ENCODE measurements at places on chromosomes 12 and 14.
A peak's percentile ranks its signal among the peaks of the same experiment; 100 is the strongest.

- DNase-seq, result no peak
These were observed 18.2 kb upstream of the FSCB start for GRCh38 chr14:44525237-44525636.

DNA sequence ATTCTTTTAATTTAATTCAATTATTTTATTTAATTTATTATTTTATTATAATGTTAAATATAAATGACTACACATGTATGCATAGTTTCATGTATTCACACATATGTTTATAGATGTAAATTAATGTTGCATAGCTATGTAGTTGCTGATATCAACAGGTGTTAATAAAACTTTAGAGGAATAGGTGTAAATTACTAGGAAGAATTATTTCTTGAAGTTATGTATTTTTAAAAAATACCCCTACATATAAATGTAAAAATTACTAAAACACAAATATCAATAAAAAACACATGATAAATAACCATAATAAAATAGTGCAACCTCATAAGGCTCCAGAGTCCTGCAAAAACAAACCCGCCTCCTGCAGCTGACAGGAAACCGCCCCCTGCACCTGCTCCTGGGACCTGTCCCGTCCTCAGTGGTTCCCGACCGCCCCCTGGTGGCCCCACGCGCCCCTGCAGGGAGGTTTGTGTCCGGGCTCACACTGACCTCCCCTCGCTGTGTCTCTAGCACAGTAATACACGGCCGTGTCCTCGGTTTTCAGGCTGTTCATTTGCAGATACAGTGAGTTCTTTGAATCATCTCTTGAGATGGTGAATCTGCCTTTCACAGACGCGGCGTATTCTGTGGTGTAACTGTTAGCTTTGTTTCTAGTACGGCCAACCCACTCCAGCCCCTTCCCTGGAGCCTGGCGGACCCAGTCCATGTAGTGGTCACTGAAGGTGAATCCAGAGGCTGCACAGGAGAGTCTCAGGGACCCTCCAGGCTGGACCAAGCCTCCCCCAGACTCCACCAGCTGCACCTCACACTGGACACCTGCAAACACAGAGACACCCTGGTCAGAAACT, 1264.0 kb downstream of the TMEM121 start:
- DNase-seq, result peak; percentile 63

DNA sequence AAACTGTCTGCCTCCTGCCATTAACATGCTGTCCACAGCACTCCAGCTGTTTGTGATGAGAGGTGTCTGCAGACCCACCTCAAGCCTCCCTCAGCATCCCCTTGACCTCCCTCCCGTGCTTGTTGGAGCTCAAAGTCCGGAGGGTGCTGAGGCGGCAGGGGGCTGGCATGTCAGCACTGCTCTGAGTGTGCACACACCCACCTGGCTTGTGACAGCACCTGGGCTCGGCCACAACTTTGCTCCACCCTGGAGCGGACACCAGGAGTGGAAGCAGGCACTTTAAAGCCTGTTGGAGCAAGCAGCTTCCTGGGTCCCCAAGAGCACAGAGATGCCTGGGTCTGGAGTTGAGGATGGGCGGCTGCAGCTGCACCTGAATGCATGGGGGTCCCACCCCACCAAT, 20.9 kb downstream of the SERPINA3 start:
- DNase-seq, result no peak

- DNase-seq, result no peak
These were observed 14.1 kb downstream of the PRKAB1 start for GRCh38 chr12:119681728-119682638.

GRCh38 chr12:128617304-128617833, 206.4 kb downstream of the SLC15A4 start:
- DNase-seq, result peak; percentile 50

GRCh38 chr14:32230181-32230580, 27.1 kb upstream of the RNU6-8 start:
- no peak for DNase-seq

DNA sequence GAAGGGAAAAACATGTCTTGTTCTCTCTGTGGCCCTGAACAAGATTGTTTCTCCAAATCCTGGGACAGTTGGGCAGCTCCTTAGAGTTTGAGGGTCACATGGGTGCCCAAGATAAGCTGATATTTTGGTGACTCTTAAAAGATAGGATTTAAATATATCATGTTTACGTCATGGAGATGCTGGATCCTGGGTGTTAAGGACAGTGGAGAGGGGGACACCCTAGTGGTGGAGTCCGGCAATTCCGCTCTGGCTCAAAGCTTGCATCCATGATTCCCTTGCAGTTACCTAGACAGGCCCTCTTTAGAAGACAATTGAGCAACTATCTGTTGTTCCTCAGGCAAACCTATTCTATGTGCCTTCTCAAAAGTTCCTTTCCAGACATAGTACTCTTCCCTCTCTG, 101.8 kb downstream of the CMKLR1 start:
- no peak for DNase-seq

DNA sequence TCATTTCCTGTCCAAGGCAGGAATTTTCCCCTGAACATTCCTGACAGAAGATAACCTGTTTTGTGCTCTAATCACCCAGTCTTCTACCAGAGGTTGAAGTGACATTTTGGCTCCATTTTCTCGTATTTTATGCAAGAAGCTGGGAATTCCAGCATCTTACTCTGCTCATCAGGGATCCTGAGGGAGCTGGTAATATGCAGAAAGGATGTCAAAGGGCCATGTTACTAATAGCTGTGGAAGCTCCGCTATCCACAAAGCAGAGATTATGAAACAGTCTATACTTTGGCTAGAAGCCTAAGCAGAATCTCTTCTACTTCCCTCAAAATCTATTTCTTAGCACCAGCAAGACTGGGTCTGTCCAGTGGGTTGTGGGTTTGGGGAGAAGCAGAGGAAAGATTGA, 613.0 kb downstream of the DIO2 start:
- DNase-seq, result no peak

Measured in NCI-H69 (cell line).